Omental fat pad (tissue), 4 donors: ENCODE measurements at places on chromosomes 4 and X.

- no peak for DNase-seq
Measured at GRCh38 chr4:136283977-136284376, 1248.3 kb downstream of the PCDH18 start.

DNA sequence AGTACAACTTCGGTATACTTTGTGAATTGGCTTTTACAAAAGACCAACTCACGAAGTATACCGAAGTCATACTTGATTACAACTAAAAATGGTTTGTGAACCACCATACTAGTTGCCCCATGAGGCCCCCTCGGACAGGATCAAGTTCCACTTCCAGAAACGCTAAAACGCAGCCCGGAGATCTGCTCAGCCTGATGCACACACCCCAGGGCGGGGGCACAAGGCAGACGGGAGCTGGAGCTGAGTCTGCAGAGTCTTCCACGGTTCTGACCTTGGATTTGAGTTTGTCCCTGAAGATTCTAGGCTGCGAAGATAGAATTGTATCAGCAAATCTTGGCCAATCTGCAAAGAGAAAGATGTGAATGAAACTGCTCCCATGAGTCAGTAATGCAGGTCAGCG lies 118.1 kb downstream of the SORCS2 start:
- DNase-seq, result no peak

GRCh38 chr4:112377171-112377570 lies 80.0 kb downstream of the ALPK1 start:
- DNase-seq, result no peak

GRCh38 chr4:72169861-72170260 lies 138.1 kb downstream of the NPFFR2 start:
- no peak for DNase-seq

DNA sequence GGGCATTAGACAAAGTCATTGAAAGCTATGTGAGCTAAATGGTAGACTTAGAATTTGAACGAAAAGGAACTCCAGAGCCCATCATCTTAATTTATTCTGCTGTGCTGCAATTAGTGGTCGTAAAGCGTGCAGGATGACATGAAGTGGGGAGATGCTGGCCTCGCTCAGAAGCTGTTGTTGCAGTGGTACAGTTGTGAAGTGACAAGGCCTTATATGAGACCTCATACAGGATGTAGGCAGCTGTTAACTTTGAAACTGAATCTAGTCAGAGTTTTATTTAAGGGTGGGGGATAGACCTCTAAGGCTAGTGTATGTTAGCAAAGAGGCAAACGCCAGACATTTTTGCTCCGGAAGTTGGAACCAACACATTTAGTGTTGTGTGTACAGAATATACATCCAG lies 13.4 kb downstream of the KLF3 start:
- DNase-seq, result no peak

DNA sequence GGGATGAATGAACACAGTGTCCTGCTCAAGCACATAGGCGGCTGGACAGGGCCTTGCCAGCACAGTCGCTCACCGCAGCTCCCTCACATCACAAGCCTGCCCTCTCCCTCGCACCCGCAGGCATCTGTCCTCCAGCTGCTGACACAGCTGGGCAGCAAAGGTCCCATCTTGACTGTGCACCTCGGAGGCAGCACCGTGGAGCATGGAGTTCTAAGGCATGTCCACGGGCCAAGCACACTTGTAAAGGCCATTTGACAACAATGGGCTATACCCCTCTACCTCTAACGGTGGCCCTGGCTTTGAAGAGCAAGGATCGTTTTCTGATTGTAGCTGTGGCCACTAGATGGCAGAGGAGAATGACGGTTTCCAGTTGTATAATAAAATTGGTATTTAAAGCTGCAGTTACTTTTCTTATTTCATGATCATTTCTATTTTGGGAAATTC lies 53.8 kb downstream of the APLN start:
- no peak for DNase-seq

DNA sequence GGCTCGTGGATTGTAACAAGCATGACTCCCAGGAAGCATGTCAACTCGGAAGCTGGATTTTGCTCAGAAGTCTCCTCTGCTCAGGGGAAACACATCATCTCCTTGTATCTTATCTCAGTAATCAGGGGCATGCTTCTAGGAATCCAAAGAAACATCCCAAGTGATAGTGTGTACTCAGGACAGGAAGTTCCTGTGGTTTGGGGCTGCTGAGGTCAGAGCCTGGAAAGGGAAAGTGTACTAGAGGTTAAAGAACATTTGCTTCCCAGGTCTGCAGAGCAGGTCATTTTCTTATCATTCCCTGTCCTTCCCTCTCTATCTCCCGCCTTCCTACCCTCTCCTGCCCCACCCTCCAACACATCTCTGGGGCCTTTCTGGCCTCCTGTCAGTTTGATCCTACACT lies 38.8 kb downstream of the SLC34A2 start:
- DNase-seq, result no peak

- no peak for DNase-seq
Measured at GRCh38 chrX:125340490-125340889, 20.8 kb downstream of the TEX13C start.

GRCh38 chr4:121654738-121655137 lies 42.0 kb downstream of the ANXA5 start:
- no peak for DNase-seq

- DNase-seq, result no peak
Measured at GRCh38 chr4:140875746-140876452, 119.7 kb upstream of the TBC1D9 start.

DNA sequence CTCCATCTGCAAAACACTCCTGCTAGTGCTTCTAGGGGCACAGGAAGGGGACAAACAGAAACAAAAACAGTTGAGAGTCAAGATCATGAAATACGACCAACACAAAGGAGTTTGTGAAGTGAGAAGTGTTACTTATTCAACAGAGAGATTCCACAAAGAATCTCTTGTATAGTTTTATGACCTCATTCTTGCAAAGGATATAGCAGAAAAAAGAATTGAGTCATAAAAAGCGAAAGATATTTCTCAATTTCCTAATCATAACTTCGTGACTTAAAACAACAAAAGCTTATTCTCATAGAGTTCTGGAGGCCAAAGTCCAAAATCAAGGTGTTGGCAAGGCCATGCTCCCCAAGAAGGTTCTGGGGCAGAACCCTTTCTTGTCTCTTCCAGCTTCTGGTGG lies 40.7 kb downstream of the TIGD4 start:
- no peak for DNase-seq
